ENCODE measurements at places on chromosomes 7 and 10. TPM values are rescaled to one million over a fixed set of nuclear protein-coding genes. Genes with fewer than 3 reads are reported as not detected.

The CFAP46 gene
- 1.8 TPM for total RNA-seq

The GPER1 gene
- 0.07 TPM for total RNA-seq

The MBL2 gene
- total RNA-seq = not detected

The SORBS1 gene
- total RNA-seq = 0.74 TPM
